ENCODE measurements at places on chromosomes 16 and 17.

- peaks cover 16% of the 10 kb centered on the region for H3K36me3 ChIP-seq
- no peak overlapping the region for H3K27ac ChIP-seq
- peak overlapping the region; percentile 83 for H3K4me3 ChIP-seq
- DNase-seq = no peak
- H3K27me3 ChIP-seq = no peaks in the 10 kb centered on the region
- peaks cover 7% of the 10 kb centered on the region for H3K4me1 ChIP-seq
These were observed 957 bp downstream of the OXLD1 start for GRCh38 chr17:81665205-81666091.

DNA sequence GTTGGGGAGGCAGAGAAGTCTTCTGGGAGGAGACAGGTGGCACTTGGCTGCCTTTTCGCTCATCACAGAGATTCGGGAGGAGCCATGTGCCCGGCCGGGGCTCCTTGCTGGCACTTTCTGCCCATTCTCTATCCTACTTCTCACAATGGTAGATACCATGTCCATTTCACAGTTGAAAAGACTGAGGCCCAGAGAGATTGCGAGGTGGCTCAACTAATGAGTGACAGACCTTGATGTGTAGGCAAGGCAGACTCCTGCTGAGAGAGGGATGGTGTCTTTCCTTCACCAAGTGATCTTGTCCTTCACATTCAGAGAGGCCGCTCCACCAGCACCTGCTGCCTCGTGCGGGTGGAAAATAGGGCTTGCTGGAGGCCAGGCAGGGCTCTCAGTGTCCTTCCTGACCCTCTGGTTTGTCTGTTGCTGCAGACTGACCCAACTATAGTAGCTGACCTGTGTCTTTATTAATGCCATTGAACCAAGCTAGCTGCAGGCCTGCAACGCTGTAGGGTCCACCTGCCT is 42.1 kb downstream of the MPRIP start:
- H3K27me3 ChIP-seq = no peaks in the 10 kb centered on the region
- H3K27ac ChIP-seq = no peak overlapping the region
- DNase-seq = no peak
- H3K36me3 ChIP-seq = no peaks in the 10 kb centered on the region

DNA sequence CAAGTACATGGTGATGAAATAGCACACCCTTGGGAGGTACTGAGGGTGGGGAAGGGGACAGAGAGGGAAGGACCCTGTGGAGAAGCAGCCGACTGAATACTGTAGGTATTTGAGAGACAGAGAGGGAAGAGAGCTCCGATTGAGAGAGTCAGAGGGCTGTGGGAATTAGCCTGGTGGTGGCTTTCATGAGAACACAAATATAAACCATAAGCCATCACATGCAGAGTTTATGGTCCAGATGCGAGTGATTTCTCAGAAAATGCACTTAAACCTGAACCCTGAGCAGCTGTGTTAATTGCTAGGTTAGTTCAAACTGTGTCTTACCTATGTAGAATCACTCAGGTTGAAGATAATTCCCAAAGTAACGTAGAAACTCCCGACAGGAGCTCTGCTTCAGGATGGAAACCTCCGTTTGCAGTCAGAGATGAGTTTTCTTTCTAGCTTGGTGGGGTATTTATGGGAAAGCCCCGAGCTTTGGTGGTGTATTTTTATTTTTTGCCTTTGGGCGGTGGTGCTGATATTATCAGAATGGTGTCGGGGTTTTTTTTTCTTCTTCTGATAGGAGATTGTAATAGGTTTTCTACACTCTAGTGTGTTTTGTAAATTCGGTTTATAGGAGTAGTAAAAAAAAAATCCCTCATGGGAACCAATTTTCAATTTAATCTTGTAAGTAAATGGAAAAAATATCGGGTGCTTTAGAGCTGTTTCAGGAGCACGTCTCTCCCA is 184.9 kb upstream of the CACNG5 start:
- no peaks in the 10 kb centered on the region for H3K27me3 ChIP-seq
- H3K36me3 ChIP-seq = no peaks in the 10 kb centered on the region
- H3K4me1 ChIP-seq = no peaks in the 10 kb centered on the region
- no peak overlapping the region for H3K27ac ChIP-seq
- no peak for DNase-seq

DNA sequence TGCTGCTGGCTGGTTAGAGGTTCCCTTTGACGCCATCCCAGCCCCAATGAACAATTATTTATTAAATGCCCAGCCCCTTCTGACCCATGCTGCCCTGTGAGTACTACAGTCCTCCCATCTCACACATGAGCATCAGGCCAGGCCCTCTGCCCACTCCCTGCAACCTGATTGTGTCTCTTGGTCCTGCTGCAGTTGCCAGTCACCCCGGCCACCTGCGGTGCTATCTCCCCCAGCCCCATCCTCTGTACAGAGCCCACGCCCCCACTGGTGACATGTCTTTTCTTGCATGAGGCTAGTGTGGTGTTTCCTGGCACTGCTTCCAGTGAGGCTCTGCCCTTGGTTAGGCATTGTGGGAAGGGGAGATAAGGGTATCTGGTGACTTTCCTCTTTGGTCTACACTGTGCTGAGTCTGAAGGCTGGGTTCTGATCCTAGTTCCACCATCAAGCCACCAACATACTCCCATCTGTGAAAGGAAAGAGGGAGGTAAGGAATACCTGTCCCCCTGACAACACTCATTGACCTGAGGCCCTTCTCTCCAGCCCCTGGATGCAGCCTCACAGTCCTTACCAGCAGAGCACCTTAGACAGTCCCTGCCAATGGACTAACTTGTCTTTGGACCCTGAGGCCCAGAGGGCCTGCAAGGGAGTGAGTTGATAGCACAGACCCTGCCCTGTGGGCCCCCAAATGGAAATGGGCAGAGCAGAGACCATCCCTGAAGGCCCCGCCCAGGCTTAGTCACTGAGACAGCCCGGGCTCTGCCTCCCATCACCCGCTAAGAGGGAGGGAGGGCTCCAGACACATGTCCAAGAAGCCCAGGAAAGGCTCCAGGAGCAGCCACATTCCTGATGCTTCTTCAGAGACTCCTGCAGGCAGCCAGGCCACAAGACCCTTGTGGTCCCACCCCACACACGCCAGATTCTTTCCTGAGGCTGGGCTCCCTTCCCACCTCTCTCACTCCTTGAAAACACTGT is 11.3 kb downstream of the CX3CL1 start:
- H3K4me1 ChIP-seq = no peaks in the 10 kb centered on the region
- no peak overlapping the region for H3K27ac ChIP-seq
- H3K4me3 ChIP-seq = no peak overlapping the region
- no peaks in the 10 kb centered on the region for H3K27me3 ChIP-seq

DNA sequence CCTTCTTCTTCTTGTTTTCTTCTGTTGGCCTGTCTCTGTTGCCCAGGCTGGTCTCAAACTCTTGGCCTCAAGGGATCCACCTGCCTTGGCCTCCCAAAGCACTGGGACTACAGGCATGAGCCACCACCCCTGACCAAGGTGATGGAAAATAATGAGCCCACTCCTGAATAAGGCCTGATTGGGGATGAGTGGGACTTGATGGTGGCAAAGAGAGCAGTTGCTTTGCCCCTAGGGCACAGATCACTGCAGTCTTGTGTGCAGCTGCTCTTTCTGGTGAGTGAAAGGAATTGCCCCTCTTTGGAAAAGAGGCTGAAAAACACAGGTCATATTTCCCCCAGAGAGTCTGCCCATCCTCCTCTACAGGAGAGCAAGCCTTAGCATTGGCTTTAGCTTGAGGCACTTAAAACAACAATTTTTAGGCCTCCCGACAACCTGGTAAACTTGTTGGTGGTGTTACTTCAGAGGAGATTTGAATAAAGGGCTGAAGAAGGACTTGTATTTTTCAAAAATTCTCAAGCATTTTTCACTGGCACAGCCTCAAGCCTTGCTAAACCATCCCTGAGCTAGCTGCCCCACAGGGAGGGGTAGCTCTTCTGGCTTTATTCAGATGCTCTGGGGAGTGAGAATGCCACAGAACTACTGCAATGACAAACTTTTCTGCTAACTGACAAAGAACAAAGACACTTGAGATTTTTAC is 6.1 kb upstream of the PDP2 start:
- no peaks in the 10 kb centered on the region for H3K36me3 ChIP-seq
- no peaks in the 10 kb centered on the region for H3K4me1 ChIP-seq
- no peak for DNase-seq
- H3K4me3 ChIP-seq = no peak overlapping the region
- H3K27me3 ChIP-seq = no peaks in the 10 kb centered on the region

- no peaks in the 10 kb centered on the region for H3K36me3 ChIP-seq
- no peak overlapping the region for H3K27ac ChIP-seq
- no peaks in the 10 kb centered on the region for H3K4me1 ChIP-seq
- no peaks in the 10 kb centered on the region for H3K27me3 ChIP-seq
These were observed 362.6 kb downstream of the CNTNAP4 start for GRCh38 chr16:76639685-76640289.

- H3K4me3 ChIP-seq = no peak overlapping the region
- H3K4me1 ChIP-seq = no peaks in the 10 kb centered on the region
- H3K27ac ChIP-seq = no peak overlapping the region
- H3K36me3 ChIP-seq = no peaks in the 10 kb centered on the region
These were observed 9.5 kb upstream of the KSR1 start for GRCh38 chr17:27446569-27447301.

DNA sequence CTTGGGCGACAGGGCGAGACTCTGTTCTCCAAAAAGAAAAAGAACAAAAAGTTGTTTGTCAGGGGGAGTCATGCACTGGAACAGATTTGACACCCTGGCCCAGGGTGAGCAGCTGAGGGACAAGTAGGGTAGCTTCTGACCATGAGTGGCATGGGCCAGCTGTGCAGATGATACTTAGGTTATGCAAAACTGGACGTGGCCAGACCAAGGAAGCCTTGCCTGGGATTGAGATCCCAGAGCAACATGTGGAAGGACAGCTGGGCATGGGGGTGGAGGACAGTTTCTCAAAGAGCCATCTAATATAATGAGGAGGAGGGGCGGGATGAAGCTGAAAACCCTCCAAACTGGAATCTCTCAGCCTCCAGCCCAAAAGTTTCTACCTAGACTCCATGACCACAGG is 19.6 kb upstream of the SLC35B1 start:
- H3K27me3 ChIP-seq = no peaks in the 10 kb centered on the region
- H3K4me3 ChIP-seq = no peak overlapping the region
- no peak for DNase-seq
- no peak overlapping the region for H3K27ac ChIP-seq

DNA sequence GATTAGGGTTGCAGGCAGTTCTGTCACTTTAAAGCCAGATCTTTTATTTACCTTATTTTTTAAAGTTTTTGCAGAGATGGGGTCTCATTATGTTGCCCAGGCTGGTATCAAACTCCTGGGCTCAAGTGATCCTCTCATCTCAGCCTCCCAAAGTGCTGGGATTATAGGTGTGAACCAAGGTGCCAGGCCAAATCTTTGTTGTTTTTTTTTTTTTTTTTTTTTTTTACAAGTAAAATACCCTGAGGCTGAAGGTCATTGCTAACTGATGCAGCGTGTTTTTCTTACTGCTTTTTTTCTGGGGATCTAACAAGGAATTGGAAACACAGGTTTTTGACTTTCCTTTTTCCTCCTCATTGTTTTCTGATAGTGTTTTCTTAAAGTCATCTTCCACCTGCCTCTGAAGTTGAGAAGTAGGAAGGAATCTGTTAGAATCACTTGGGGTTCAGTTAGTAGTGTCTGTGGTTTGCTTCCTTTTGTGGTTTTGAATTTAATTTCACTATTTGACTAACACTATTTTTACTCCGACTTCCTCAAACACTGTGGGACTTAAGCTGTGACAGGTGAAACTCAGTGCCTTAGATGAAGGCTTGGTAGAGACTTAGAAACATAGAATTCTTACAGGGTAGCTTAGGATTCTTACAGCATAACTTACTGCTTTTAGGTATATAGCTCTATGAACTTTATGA is 22.2 kb downstream of the CLTC start:
- DNase-seq = no peak
- no peaks in the 10 kb centered on the region for H3K4me1 ChIP-seq
- no peaks in the 10 kb centered on the region for H3K36me3 ChIP-seq
- no peaks in the 10 kb centered on the region for H3K27me3 ChIP-seq
- no peak overlapping the region for H3K4me3 ChIP-seq

All from iPS DF 6.9 (cell line).